ENCODE measurements at places on chromosomes 7 and 10.

- no peak for DNase-seq
Observed at GRCh38 chr7:33892945-33893344, 12.4 kb upstream of the BMPER start.

- no peak for DNase-seq
Observed at GRCh38 chr10:27578316-27578715, 74.2 kb downstream of the RAB18 start.

DNA sequence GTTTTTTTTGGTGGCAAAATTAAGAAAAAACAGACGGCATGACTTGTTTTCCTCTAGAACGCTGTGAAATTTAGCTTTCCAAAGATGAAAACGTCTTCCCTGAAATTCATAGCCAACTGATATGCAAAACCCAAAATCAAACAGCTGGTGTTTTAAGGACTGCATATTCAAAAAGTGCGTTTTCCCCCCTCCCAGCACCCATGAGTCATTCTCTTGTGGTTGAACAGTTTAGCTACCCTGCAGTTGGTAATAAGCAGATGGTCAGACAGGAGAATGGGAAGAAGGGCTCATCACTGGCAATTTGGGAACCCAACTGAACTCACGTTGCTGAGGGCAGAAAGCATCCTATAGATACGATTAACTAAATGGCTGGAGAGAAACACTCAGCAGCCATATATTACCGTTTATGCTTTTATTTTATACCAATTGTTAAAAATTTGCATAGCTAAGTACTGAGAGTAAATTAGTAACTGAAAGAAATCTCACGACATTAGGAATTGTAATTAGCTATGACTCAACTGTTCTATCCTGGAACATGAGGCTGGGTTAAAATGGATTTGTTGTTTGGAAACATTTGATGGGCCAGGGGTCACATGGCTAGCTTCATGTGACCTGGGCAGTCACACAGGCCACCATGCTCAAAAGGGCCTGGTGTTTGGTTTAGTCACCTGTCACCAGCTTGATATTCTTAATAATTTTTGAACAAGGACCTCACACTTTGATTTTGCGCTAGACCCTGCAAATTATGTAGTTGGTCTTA lies 343.1 kb downstream of the PHTF2 start:
- DNase-seq = no peak

DNA sequence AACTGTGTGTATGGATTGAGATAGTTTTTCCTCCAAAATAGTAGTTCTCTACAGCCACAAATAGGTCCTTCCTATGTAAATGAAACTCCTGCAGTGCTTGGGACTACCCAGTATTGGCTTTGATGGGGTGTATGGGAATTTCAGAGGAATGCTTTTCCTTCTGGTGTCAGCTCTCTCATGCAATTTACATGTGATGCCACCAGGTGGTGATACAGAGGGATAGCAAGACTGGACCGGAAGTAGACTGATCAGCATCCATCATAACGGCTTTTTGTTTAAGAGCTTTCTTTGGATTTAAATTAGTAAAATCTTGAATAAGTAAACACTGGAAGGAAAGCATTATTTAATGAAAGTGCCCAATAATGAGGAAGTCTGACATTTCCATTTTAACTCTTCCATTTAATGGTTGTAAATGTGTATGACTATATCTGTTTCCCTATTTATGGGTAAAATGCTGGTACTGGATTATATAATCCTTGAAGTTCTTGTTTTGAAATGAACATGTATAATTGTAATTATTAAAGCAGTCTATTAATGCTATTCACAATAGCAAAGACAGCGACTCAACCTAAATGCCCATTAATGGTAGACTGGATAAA lies 22.7 kb downstream of the DYNC1I1 start:
- DNase-seq = no peak

DNA sequence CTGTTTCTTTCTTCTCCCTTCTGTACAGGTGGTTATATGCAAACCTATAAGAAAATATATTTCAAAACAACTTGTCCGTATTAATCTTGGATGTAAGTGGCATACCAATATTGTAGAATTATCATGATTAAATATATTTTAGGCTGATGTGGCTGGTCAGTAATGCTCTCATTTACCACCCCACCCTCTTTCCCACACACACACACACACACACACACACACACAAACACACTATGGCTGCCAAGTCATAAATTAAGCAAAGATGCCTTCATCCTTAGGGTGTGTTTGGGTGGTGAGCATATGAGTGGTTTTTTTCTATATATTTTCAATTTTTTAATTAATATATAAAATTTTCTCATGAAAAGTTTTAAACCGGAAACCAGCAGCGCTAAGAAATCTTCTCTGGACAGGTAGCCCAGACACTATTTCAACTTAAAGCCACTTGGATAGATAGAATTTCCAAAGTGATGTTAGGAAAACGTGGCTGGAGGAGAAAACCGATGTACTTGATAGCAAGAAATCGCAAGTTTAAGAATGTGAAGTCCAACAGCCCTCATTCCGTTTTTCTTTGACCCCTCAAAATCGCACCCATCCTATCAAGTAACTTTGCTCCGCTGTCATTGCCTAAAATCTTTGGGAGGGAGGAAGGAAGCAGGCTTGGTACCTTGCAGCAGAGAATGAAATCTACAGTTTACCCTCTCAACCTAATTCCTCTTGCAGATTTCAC lies 171.7 kb downstream of the FAM107B start:
- DNase-seq = no peak

GRCh38 chr7:51785171-51785570 lies 468.6 kb upstream of the COBL start:
- DNase-seq = no peak

DNA sequence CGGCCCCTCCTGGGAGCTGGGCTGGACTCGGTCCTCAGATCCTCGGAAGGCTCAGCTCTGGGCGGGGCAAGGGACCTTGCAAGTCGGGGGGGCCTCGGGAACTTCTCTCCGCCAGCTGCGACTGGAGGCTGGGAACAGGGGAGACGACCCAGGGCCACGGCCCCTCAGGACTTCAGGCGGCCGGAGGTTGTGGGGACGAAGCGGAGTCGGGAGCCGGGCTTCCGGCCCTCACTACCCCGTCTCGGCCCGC lies 2.6 kb downstream of the ADIRF start:
- no peak for DNase-seq

- no peak for DNase-seq
Observed at GRCh38 chr7:93823621-93824020, 66.9 kb downstream of the TFPI2 start.

GRCh38 chr7:20713792-20714191 lies 72.9 kb downstream of the SP8 start:
- no peak for DNase-seq

GRCh38 chr10:28219251-28219650 lies 83.6 kb downstream of the MPP7 start:
- DNase-seq = no peak

DNA sequence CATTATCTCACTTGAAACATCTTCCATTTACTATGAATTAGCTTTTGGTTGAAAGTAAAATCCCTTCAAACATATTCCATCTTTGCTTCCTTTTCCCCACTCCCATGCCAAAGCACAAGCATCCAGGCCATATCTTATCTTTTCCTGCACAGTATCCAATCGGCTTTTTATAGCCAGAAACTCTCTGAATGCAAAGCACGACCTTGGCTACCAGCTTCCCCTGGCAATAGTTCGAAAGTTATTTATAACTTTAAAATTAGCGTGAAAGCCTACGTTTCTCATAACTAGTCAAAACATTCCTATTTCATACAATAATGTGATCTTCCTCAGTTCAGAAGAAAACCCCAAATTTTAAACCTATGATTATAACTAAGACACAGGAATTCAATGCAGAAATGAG lies 440 bp downstream of the CTNNA3 start:
- no peak for DNase-seq

GRCh38 chr7:74395745-74396311 lies 57.9 kb upstream of the GTF2IRD1 start:
- no peak for DNase-seq

Measured in activated T-cell treated with anti-CD3 and anti-CD28 coated beads for 4 hours (primary cell).